Activated T-helper 1 cell treated with anti-CD3 and anti-CD28 coated beads, Interleukin-2, amount 50 U/mL, for 16 hours (primary cell): ENCODE measurements at places on chromosomes 4 and X.

GRCh38 chr4:101439926-101440325, 92.6 kb upstream of the PPP3CA start:
- DNase-seq: no peak

- DNase-seq: no peak
These were observed 5.9 kb upstream of the PLA2G12A start for GRCh38 chr4:109735566-109736365.

- DNase-seq: no peak
These were observed 229.5 kb downstream of the GALNTL6 start for GRCh38 chr4:172042714-172043114.

DNA sequence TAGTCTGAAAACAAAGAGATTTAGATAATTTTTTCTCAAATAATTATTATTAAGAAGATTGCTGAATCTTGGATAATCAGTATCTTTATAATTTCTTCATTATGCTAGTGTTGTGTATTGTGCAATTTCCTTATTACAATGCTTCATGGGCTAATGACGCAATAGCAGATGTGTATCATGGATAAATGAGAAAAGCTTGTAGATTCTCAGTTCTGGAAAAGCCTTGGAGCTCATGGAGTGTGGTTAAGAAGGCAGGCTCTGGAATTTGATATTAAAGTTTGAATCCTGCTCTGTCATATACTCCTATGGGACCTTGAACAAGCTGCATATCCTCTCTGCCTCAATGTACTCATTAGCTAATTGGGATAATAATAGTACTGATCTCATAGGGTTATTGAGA, 18.9 kb upstream of the CXCL8 start:
- DNase-seq: no peak

DNA sequence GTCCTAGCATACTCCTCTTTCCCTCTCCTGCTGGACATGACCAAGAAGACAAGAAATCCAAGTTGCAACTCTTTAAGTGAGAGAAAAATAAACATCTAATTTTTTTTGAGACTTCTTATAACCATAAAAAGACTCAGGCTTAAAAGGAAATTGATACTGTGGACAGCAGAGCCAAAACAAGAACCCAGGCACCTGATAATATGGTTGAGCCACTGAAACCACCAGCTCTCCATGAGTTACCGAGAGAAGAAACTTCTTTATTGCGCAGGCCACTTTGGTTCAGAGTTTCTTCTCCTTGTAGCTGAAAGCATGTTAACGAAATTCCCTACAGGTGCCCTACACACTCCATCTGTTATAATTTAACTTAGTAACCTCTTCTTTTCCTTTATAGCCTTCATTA, 11.3 kb upstream of the SPCS3 start:
- DNase-seq: no peak

DNA sequence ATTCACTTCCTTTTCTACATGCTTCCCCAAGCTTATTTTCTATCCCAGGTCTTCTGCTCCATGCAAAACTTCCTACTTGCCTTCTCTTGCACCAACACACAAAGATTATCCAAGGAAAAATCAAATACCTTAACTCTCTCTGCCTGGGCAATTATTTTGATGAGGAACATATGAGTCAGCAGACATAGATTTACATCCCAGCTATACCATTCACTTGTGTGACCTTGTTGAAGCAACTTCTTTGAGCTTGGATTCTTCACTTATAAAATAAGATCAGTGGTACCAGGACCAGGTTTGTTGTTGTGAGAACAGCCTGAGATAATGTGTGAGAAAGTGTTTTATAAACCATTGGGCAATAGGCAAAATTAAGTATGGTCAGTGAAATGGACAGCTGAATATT, 39.1 kb upstream of the TMEM192 start:
- DNase-seq: no peak

- DNase-seq: no peak
These were observed 31.7 kb downstream of the GAB3 start for GRCh38 chrX:154719132-154719675.

DNA sequence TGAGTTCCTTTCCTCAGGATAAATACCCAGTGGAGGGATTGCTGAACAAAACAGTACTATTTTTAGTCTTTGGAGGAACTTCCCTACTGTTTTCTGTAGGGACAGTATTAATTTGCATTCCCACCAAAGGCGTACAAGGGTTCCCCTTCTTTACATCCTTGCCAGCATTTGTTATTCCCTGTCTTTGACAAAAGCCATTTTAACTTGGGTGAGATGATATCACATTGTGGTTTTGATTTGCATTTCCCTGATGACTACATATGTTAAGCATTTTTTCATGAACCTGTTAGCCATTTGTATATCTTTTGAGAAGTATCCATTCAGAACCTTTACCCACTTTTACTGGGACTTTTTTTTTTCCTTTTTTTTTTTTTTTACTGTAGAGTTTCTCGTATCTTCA, 126.2 kb upstream of the ANXA10 start:
- no peak for DNase-seq

GRCh38 chr4:79528241-79528706, 120.2 kb upstream of the GK2 start:
- DNase-seq: no peak

DNA sequence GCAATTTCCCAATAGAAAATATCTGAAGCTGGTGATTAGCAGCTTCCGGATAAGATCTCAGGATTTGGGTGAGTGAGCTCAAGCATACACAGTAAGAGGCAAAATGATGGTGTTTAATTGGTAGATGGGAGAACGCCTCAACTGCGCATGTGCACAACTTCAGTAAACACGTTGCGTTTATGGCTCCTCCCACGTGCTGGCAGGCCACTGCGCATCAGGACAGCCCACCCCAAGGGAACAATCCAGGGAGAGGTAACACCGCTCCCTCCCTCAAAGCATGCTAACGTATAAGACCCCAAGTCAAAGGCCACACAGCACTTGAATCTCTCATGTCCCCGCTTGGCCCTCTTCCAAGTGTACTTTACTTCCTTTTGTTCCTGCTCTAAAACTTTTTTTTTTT, 10.3 kb upstream of the CENPU start:
- DNase-seq: no peak

DNA sequence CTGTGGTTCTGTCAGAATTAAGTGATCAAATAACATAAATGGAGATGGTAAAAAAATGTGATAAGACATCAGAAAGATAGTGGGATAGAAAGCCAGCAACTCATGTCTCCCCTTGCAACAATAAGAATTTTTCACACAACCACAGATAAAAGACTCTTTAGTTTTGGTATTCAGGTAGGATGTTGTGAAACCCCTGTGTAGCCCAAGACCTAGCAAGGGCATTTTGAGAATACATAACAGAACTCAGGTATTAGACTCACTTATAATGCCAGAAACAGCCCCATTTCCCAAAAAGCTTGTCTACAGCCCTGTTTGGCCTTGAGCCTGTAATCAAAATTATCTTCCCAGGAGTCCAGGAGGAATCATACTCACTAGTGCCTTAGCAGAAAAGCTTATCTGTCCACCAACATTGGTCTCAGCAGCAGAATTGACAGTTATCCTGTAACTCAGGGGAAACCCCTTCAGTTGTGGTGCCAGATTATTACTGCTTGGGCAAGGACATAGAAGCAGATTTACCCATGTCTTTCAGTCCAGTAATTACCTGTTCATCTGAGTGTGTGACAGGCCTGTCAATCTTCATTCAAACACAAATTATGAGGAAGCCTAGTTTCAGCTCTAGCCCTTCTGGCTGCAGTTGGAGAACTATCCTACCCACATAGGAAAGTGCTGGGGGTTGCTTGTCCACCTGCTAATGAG, 41.0 kb upstream of the UGT2B17 start:
- DNase-seq: no peak

DNA sequence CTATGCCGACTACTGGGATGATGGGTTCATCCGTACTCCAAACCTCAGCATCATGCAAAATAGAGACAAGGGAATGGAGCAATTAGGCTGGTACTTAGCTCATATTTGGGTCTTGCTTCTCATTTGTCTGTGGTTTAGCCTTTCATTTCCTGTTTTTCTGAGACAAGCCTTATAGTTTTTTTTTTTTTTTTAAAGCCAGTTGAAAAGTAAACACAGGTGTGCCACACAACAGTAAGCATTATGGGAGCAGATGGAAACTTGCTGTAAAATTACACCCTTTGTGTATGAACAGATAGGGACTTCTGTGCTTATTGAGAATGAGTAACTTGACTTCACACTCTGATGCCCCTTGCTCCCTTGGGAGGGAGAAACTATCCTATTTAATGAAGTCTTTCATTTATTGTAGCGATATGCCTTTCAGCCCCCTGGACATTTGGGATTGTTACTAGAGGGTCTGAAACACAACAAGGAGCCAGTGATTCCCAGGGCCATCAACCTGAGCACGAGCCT, 13.7 kb downstream of the RASSF6 start:
- no peak for DNase-seq

DNA sequence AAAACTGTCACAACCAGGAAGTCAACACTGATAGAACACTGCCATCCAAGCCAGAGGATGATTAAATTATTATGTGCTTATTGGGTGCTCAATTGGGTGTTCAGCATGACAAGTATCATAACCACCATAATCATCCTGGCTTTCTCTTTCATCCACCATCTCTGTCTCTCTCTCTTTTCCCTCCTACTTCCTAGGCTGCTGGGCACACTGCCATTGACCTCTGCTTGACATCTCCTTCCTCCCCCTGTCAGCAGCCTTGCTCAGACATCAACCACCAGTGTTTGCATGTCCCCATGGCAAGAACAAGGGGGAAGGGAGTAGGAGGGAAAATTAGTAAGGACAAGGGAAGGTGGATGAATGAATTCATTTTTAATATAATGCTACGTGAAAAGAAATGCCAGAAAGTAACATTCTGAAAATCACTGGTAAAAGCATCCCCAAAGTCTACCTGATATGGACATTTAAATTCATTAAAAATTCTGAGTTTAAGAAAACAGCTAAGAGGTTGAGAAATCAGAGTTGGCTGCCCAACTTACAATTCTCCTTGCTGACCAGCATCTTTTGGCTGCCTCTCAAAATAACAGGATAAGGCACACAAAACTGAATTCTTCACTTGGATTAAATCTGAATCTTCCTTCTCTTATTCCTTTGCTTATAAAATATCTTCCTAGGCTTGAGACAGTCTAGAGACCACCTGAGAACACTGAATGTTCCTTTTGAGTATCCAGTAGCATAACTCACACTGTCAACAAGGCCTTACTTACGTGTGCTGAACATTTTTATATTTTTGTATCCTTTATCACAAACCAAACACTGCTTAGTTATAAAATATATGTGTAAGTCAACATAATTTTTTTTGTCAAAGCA, 48.5 kb downstream of the SNCA start:
- DNase-seq: no peak

DNA sequence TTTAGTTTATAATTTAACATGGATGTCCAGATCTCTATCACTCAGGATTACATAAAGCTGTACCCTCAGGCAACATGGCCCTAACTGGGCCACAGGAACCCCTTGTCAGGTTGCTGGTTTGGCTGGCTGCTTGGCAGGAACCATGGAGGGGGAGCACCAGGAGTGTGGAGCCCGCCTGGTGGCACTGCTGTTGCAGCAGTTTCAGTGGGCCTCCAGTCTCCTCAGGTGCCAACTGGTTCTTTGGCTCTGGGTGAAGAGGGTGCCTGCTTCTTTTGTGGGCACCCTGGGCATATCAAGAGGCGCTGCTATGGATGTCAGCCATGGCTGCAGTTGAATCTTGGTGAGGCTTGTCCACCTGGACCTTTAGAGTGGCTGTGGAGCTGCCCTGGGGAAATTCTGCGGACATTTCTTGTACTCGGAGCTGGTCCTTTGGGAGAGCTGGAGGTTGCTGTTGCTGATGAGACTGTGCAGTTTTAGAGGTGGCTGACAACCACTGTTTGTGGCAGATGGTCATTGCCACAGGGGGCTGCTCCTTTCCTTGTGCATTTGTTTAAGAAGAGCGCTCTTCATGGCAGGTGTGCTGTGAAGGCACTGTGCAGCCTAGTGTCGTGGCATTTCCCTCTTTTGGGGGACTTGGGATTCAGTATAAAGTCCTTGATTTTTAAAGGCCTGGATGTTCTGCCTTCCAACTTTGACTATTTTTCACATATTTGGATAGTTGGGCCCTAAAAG, 10.3 kb upstream of the SMIM14 start:
- DNase-seq: no peak

DNA sequence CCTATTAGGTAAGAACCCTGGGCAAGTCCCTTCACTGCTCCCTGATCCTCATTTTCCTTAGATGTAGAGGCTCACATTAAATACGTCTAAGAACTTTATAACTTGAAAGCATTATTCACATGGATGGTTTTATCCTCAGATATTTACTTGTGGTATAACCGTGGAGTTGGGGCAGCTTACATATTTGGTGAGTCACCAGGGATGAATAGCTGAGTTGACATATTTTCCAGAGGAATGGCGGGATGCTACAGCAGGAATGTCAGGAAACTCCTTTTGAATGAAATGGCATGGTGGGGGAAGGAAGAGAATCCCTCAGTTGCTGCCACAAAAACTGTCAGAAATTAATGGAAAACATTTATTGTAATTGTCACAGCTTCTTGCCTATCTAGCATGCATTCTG, 165.3 kb upstream of the RPS6KA3 start:
- no peak for DNase-seq

DNA sequence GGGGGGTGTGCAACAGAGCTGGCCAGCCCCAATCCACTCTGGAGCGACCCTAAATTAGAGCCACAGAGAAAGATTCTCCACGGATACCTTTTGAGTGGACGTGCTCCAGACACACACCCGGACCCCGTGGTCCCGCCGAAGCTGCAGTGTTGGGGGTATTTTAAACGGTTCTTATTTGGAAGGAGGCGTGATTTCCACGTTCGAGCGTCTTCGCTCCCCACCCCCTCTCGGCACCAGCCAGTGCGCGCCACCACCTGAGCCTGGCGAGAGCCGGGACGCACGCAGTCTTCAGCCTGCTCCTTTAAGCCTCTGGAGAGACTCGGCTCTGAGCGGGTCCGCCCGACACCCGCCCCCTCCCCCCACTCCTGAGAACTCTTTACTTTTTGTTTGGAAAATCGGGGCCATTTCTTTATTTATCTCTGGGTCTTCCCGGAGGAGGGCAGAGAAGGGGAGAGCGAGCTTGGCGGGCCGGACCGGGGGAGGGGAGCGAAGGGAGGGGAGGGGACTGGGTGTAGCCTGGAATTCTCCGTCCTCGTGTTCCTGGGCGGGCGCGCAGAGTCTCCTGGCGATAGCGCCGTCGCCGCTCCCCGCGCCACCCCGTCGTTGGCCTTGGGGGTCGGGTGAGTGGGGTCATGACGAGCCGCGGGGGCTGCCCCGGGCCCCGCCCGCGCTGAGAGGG, 668 bp upstream of the PTCHD1 start:
- DNase-seq: no peak

- no peak for DNase-seq
These were observed 74.8 kb upstream of the BCOR start for GRCh38 chrX:40172401-40173142.

GRCh38 chr4:152607178-152607577, 71.3 kb upstream of the FBXW7 start:
- no peak for DNase-seq

- DNase-seq: no peak
These were observed 426 bp upstream of the C4orf51 start for GRCh38 chr4:145679520-145679919.

DNA sequence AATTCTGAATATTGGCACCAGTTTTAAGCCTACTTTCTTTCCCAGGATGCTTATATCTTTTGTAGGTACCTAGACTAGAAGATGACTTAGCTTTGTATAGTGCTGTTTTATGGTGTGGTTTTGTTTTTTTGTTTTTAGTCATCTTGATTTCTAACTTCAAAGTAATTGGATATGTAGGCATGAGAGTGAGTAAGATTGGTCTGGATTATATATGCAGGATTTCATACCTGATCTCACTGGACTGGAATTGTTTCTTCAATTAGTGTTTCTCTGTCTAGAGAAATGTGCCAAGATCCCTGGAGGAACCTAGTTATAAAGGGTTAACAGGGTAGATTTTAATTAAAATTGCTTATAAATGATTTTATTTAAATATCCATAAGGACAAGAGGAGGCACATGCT, 23.1 kb downstream of the NAP1L5 start:
- DNase-seq: no peak

- no peak for DNase-seq
These were observed 46.3 kb downstream of the NDNF start for GRCh38 chr4:121026034-121026433.
